ENCODE measurements at places on chromosomes 13 and 19.

DNA sequence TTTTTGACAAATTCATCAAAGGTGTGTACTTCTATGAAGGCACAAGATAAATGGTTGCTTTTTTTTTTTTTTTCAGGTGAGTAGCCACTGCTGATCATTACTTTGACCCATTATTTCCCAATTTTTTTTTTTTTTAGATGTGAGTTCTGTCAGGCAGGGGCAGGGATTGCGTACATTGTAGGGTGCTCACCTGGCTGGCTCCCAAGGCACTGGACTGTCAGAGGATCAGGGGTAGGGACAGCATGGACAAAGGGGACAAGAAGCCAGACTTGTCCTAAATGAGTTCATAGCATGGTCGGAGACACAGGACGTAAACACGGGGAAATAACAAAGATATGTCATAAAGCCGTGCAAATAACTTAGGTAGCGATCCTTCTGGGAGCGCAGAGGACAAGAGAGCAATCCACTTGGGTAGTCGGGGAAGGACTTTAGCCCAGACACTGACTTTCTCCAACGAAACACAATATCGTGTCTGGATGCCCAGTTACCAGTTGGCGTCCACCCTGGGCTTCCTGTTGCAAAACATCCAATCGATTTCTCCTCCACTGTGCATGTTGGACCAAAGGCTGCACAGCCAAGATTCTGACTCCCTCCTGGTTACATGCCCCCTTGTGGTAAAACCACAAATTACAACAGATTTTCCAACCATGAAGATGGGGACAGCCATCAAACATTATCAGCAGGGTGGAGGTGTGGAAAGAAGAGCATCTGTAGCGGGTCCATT is 27.5 kb upstream of the KATNAL1 start:
- DNase-seq = peak; percentile 68

DNA sequence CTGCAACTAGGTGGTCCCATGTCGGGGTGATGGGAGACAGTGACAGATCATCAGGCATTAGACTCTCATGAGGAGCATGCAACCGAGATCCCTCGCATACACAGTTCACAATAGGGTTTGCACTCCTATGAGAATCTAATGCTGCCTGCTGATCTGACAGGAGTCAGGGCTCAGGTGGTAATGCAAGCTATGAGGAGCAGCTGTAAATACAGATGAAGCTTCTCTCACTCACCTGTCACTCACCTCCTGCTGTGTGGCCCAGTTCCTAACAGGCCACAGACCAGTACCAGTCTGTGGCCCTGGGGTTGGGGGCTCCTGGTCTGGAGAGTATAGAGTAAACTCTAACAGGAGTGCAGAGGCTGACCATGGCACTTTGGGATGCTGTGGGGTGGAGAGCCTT is 209.2 kb downstream of the DLEU7 start:
- no peak for DNase-seq

DNA sequence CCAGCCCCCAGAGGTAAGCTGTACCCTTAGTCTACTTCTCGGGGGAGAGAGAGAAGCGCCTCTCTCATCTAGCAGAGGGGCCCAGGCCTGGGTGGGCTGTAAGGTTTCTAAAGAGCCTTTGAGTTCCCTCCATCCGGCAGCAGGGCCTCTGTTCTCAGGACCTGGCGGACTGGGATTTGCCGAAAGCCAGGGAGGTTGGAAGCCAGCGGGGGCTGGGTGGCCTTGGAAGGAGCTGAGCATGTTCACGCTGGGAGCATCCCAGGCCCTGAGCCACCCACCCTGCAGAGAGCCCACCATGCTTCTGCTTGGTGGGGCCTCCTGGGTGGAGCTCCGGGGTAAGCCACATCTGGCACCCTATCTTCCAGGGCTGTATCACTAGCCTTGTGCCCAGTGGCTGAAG is 7.8 kb downstream of the SLC7A10 start:
- DNase-seq = no peak

- no peak for DNase-seq
Measured at GRCh38 chr19:10744801-10745293, 27.0 kb downstream of the DNM2 start.

- peak; percentile 50 for DNase-seq
Measured at GRCh38 chr19:53868892-53869804, 1.5 kb downstream of the MYADM start.

- no peak for DNase-seq
Measured at GRCh38 chr13:18921063-18921462, 260.6 kb downstream of the TUBA3C start.

- no peak for DNase-seq
Measured at GRCh38 chr19:15437355-15438123, 12.2 kb downstream of the WIZ start.

- no peak for DNase-seq
Measured at GRCh38 chr19:16654627-16655026, 5.3 kb downstream of the SMIM7 start.

DNA sequence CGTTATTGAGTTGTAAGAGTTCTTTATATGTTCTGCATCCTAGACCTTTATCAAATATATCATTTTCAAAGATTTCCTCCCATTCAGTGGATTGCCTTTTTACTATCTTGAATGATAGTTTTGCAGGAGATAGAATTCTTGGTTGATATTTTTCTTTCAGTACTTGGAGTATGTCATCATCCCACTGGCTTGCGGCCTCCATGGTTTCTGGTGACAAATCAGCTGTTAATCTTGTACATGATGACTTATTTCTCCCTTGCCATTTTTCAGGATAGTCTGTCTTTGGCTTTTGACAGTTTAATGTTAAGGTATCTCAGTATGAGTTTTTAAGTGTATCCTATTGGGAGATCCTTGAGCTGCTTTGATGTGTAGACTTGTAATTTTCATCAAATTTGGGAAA is 8.5 kb downstream of the ZNF557 start:
- no peak for DNase-seq

GRCh38 chr13:41590643-41591042 is 133.3 kb downstream of the RGCC start:
- DNase-seq = no peak

GRCh38 chr19:1125601-1126467 is 22.0 kb downstream of the GPX4 start:
- DNase-seq = no peak

DNA sequence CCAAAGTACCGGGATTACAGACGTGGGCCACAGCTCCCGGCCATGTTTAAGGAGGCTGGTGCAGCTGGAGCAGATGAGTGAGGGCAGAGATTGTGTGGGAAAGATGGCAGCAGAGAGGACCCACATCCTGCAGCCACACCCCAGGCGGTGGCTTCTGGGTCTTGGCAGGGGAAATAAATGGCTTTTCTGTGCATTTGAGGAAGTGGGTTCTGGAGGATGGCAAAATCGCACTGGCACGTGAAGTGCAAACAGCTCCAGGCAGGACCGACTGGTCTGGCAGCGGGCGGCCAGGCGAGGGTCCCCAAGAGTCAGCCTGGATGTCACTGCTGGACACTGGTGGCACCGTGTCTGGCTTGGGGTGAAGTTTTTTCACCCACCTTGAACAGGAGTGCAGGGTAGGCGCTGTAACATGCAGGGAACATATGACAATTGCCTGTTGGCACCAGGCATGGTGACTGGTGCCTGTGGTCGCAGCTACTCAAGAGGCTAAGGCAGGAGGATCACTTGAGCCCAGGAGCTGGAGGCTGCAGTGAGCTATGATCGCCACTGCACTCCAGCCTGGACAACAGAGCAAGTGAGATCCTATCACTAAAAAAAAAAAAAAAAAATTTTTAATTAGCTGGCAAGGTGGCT is 8.4 kb downstream of the B3GNT3 start:
- no peak for DNase-seq

GRCh38 chr13:28805193-28805819 is 14.8 kb upstream of the MTUS2 start:
- peak; percentile 23 for DNase-seq

DNA sequence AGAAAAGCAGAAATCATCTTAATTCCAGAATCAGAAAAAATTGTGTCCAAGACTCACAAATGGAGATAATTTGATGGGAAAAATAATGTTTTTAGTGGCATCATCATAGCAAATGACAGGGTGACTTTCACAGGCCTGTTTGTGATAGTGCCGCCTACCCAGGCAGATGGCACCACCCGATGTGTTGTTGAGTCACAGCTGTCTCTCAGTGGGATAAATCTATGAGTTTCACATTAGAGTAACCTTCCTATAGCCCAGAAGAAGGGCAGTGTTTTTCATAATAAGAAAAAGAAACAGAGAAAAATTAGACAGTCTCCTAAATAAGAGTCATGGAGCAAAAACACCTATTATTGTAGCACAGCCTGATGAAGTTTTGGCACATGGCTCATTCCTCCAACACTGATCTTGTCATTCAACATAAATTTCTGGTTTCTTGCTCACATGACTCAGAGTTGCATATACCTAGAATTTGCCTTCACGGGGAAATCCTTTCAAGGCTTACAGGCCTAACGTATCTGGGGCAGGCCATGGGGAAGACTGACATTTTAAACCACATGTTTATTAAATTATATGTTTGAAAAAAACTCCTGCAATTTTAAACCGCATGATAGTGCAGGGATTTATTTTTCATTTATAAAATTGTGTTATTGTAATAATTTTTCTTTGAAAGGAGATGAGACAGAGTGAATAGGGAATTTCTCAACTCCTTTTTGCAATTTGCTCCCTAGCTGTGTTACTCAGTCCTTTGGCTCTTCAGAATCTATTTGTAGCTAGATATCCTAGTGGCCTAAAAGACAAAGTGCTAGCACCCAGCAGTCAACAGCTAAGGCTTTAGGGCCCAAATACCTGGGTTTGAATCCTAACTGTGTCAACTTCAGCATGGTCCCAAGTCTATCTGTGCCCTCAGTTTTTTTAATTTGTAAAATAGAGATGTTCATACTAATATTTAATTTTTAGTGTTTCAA is 393.7 kb downstream of the NDFIP2 start:
- no peak for DNase-seq

DNA sequence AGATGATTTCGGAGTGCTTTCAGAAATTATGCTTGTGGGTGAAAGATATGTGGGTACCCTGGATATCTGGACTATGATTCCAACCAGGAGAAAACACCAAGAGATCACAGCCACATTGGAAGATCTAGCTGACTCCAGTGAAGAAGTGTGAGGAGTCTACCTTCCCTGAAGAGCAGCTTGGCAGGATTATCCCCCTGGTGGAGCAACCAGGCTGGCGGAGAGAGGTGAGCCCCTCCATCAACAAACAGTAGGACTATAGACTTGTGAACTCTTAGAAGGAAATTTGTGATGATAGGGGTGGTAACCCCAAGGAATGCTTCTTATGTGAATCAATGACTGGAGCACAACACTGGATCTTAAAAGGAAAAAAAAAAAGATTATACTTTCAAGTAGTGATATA is 47.8 kb upstream of the DIAPH3 start:
- no peak for DNase-seq

- DNase-seq = no peak
Measured at GRCh38 chr13:113734099-113734825, 24.8 kb upstream of the TMEM255B start.

- no peak for DNase-seq
Measured at GRCh38 chr19:29569038-29569911, 36.8 kb upstream of the POP4 start.

- DNase-seq = no peak
Measured at GRCh38 chr13:75764251-75764925, 128.3 kb downstream of the LMO7 start.

GRCh38 chr13:53127373-53127772 is 98.8 kb downstream of the OLFM4 start:
- no peak for DNase-seq

- DNase-seq = no peak
Measured at GRCh38 chr19:44694184-44694579, 4.8 kb upstream of the CEACAM16 start.

- peak; percentile 52 for DNase-seq
Measured at GRCh38 chr19:40403262-40403984, 9.8 kb downstream of the PRX start.

GRCh38 chr13:27953676-27954405 is 15.3 kb downstream of the CDX2 start:
- DNase-seq = peak; percentile 44

DNA sequence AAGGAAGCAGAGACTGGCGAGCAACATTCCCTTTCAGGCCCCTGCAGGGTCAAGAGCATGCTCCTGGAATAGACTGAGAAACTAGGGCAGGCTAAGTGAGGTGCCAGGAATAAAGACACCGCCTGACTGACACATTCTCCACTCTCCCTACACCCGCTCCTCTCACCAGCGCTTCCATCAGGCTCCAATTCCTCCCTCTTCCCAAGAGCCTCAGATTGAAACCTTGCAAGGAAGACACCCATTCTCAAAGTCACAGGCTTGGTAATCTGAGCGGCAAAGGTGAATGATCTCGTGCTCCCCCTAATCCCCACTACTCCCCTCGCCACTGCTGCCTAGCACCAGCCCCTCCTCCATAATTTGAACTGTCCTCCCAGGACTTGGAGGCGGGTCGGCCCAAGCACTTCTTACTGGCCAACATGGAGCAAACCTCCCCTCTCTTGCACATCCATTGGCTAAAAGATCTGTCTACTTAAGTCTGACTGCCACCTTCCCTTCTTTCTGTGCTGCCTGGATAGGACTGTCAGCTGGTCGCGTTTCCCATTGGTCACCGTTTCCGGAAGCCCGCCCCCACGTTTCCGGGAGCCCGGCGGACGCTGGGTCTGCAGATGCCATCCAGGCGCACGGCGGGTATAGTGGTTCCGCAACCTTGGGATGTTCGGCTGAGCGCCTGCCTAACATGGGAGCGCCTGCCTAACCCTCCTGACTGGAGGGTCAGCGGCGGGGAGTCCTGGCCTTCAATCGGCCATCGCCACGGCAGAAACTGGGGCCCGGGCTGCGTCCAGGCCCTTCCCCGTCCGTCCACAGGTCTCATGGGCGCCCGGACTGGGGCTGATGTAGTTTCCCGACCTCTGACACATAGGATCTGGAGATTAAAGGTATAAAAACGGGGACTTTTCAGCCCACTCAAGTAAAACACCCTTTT is 33.6 kb downstream of the ZNF383 start:
- no peak for DNase-seq

GRCh38 chr19:45016388-45017314 is 15.4 kb downstream of the RELB start:
- peak; percentile 70 for DNase-seq

DNA sequence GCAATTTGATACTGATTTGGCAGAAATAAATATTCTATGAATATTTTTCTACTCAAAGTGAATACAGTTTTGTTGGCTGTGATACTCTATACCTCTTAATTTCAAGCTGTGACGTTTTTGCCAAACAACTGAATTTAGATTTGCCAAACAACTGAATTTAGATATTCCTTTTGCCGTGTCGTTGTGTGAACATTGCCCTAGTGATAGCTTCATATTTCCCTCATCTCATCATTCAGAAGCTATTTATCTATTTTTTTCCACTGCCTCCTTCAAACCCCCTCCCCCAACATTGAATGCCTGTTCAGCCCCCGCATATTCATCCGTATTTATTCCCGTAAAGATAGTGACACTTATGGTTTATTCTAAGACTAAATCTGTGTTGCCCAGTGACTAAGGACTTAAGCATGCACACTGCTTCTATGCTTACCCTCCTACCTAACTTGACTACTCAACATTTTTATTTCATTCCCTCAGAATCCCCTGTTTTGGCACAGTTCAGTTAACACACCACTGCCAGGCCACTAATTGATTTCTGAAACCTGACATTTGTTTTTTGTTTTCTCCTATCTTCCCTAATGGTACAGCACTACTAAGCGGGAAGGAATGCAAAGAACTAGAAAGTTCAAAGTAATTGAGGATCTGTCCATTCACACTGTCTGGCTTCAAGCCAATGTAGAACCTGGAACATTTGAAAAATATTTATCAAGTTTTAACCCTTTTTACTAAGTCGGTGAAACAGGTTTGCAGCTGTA is 2.8 kb upstream of the KLF5 start:
- DNase-seq = no peak

Data from hematopoietic multipotent progenitor cell treated with erythropoietin and hydrocortisone succinate and interleukin-3 and kit ligand, for 15 days (in vitro differentiated cells).